Stimulated activated CD8-positive, alpha-beta memory T cell treated with anti-CD3 and anti-CD28 coated beads, Interleukin-4, amount 100 ng/mL, for 1 hour (primary cell): ENCODE measurements at places on chromosomes 6 and 20.

DNA sequence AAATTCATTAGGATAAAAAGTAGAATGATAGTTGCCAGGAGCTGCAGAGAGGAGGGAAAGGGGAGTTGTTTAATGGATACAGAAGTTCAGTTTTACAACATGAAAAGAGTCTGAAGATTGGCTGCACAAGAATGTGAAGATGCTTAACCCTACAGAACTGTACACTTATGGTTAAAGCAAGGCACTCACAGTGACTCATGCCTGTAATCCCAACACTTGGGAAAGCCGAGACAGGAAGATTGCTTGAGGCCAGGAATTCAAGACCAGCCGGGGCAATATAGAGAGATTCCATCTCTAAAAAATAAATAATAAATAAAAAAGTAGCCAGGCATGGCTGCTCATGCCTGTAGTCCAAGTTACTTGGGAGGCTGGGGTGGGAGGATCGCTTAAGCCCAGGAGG, 174.0 kb downstream of the TASP1 start:
- DNase-seq: no peak

- DNase-seq: peak; percentile 66
Observed at GRCh38 chr6:170552765-170553533, at the start of gene PSMB1. Gene PSMB1, minus strand, starts transcription at chr6:170553307. Its CDS starts 65 bp downstream, at chr6:170553242.

DNA sequence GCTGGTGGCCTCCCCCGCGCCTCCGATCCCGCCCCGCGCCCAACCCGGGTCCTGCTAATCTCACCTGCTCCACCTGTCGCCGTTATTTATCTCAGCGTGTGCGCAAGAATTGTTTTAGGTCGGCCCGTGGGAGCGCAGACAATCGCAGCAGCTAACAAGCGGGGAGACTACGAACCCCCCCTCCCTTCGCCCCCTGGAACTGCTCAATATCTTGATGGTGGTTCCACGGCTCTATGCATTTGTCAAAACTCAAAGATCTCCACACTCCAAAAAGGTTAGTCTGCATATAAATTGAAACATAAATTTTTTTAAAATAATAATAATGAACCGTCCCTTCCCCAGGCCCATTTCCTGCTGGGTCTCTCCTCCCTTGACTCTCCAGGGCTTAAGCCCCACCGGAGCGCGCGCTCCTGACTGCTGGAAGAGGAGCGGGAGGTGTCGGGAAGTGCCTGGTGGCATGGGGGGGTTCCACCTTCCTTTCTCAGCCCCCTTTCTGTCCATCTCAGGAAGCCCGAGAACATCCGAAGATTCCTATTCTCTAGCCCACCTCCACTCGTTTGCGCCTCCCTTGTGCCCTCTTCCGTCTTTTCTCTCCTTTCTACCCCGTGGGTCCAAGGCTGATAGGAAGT, 1.6 kb upstream of the MDGA1 start:
- DNase-seq: no peak

DNA sequence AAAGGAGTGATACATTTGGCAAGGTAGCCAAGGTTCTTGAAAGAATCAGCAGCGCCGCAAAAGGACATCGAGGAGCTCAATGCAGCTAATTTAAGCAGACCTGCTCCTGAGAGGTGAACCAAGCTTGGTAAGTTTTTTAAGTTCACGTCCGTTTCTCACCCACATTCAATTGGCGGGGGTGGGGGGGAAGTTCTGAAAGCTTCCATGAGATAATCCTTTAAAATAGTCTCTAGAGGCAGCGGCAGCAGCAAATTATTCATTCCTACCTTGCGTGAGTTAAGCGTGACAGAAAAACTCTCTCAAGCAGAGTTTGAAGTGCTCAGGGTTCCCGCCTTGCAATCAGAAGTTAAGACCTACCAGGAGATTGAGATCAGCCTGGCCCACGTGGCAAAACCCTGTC, 97.3 kb upstream of the NHSL1 start:
- DNase-seq: no peak

DNA sequence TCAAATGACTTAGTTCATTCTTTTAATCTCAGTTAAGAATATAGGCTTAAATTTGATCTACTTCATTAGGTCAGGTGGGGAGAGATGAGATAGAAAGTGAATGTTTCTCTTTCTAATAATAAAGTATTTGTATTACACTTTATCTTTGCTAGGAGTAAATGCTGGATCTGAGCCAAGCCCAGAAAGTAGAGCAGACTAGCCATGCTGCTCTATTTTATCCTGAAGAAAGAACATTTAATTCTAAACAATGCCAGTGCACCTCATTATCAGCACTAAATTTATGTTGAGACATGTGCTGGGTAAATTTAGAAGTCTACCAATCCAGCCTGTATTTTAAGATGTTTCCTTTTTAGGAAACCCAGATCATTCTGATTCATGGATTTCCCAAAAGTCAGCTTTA, 43.5 kb downstream of the AKIRIN2 start:
- DNase-seq: no peak

GRCh38 chr6:47000842-47001241, 41.3 kb downstream of the ADGRF1 start:
- no peak for DNase-seq

DNA sequence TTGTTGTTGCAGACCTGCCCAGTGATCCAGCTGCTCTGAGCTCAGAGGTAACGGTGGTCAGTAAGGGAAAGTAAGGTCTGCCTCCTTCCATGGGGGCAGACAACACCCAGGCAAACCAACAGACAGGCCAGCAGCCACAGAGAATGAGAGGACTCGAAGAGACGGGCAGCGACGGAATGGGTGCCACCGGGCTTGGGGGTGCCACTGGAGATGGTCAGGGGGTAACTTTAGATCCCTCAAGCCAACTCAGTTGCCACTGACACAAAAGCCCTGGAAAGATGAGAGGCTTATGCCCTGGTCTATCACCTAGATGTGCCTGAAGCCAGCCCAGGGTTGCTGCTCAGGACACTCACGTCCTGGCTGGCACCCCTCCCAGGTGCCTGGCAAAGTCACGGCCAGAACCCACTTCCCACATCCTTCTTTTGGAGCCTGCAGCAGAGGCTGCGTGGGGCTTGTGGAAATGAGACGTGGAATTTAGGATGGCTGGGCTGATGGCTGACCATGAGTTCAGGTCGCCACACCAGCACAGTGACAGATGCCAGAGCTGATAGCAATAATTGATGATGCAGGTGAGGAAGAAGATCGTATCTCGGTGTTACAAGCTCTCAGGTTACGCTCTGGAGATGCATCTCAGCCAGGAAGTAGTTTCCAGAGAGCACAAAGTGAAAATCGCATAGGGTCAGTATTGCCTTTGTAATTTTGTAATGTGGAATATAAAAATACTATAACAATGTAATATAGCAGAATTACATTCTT, 209.1 kb downstream of the SYNDIG1 start:
- DNase-seq: no peak

GRCh38 chr20:22604815-22605214, 20.4 kb upstream of the FOXA2 start:
- no peak for DNase-seq

GRCh38 chr20:43916881-43917371, 2.3 kb downstream of the TOX2 start:
- no peak for DNase-seq

DNA sequence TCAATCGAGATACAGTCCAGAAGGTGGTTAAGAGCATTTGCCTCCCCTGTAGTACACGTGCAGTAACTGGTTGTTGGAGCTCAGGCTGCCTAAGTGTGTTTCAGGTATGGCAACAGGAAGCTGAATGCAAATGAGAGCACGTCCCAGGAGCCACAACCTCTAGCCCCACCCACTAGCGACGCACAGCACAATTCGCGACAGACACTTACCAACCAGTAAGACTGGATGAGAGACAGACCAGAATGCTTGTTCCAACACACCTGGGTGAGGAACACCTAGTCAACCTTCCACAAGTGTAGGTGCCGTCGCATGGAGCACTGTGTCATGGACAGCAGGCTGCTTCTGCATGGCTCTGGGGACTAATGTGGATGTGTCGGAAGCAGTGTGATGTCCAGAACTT, 7.2 kb upstream of the SERPINB1 start:
- DNase-seq: no peak

DNA sequence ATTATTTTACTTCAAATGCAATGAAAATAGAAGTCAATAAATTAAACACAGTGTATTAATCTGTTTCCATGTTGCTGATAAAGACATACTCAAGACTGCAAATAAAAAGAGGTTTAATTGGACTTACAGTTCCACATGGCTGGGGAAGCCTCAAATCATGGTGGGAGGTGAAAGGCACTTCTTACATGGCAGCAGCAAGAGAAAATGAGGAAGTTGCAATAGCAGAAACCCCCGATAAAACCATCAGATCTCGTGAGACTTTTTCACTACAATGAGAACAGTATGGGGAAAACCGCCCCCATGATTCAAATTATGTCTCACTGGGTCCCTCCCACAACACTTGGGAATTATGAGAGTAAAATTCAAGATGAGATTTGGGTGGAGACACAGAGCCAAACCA, 82.2 kb downstream of the GPR63 start:
- no peak for DNase-seq

- no peak for DNase-seq
Observed at GRCh38 chr6:146090474-146090873, 61.6 kb downstream of the GRM1 start.

DNA sequence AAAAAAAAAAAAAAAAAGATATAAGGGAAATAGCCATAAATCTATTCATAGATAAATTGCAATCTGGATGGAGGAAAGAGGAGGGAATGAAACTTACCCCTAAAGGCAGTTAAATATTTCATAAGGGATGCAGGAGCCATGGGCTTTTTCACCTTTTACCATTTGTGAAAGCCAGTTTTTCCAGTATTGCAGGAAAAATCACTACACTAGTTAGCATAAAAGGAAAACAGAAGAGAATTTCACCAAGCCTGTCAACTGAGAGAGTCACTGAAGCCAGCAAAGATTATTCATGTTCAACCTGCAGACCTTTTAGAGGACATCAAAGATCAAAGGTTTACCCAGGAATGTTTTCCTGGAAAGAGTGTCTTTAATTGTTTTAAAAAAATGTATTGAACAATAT, 969.7 kb downstream of the KIF16B start:
- no peak for DNase-seq
